K562 (cell line): ENCODE measurements at places on chromosomes 11 and 22.
A peak's percentile ranks its signal among the peaks of the same experiment; 100 is the strongest.

DNA sequence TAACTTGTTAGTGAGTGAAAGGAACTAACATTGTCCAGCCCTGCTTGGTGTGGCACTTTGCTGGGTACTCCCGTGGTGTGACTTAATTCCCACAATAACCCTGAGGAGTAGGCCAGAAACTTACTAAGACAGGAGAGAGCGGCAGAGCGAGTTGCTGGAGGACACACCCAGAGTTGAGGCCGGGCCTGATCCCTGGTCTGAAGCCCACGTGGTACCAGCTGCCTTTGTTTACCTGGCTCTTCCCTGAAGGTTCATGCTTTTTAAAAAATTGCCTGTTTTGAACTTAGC is 594 bp downstream of the MPST start:
- DNase-seq, result peak; percentile 25

- DNase-seq, result no peak
Observed at GRCh38 chr11:86442420-86442819, 67.7 kb downstream of the CCDC81 start.

- DNase-seq, result no peak
Observed at GRCh38 chr11:57203359-57203758, 21.6 kb downstream of the LRRC55 start.

GRCh38 chr11:2867722-2868505 is 17.7 kb downstream of the CDKN1C start:
- peak; percentile 89 for DNase-seq

GRCh38 chr11:29750392-29750791 is 266.4 kb downstream of the KCNA4 start:
- DNase-seq, result no peak

GRCh38 chr11:17770048-17770652 is 35.6 kb downstream of the KCNC1 start:
- peak; percentile 60 for DNase-seq
